Kidney epithelial cell (primary cell): ENCODE measurements at places on chromosomes 4 and X.
A peak's percentile ranks its signal among the peaks of the same experiment; 100 is the strongest.

GRCh38 chr4:152962150-152962549 is 26.0 kb downstream of the FHDC1 start:
- DNase-seq: no peak

GRCh38 chr4:83272900-83273299 is 11.7 kb downstream of the COQ2 start:
- DNase-seq: no peak

- no peak for DNase-seq
These were observed 124.5 kb downstream of the NPNT start for GRCh38 chr4:106019771-106020170.

- DNase-seq: no peak
These were observed 50.1 kb downstream of the MFAP3L start for GRCh38 chr4:169975838-169976796.

- no peak for DNase-seq
These were observed 65.2 kb downstream of the SLC4A4 start for GRCh38 chr4:71404049-71404448.

GRCh38 chr4:98170035-98170434 is 26.8 kb upstream of the STPG2 start:
- no peak for DNase-seq

DNA sequence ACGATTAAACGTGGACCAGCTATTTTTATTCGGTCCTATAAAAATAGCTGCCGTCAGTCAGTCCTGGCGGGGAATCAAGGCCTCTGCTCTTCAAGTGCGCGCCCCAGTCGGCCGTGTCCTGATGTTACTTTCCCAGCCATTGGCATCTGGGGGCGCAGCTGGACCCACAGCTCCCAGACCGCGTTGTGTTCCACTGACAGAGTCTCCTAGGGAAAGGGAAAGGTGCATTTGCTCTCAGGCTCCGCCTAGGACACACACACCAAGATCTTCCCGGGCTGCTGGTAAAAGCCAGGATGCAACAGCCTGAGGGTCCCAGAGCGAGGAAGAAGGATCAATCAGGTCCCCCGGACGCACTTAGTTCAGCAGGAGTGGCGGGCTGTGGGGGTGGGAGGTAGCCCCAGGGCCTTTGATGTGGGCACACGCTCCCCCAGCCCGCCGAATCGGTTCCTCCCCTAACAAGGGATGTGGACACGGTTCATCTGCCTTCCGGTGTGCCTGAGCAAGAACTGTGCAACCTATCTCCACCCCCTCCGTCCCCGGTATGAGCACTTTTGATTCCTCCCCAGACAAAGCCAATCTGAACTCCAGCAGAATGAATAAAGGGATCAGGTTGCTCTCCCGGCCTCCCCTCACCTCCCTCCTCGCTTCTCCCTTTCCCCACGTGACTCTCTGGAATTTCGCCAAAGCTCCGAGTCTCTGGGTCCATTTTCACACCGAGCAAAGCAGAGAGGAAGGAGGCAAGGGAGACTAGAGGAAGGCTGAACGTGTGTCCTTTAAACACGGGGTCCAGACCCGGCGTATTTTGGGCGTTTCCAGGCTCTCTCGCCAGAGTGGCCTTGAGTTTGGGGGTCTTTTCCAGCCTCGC is 626 bp upstream of the FRAS1 start:
- DNase-seq: peak; percentile 81

- no peak for DNase-seq
These were observed 81.5 kb upstream of the CD99 start for GRCh38 chrX:2609431-2610238.
